Left forelimb (tissue), 1 donor: ENCODE measurements at places on chromosomes 3 and 15.

DNA sequence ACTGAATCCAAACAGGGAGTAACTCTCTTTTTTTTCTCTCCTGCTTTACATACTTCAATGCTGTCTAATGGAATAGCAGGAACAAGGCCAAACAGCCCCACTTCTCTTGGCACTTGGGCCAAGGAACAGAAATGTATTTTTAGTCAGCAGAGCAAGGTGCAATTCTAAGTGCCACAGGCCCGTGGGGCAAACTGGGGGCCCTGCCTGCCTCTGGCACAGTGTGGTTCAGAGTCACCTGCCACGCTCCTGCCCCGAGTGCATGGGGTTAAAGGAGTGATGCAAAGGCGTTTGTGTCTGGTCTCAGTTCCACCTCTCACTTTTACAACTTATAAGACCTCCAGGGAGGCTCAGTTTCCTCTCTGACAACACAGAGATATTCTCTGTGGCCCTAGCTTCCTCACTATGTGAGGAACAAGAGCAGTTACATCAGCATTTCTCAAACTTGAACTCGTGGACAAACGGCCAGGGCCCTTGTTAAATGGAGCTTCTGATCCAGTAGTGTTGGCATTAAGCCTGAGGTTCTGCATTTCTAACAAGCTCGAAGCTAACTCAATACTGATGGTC, 51.3 kb downstream of the LRIG1 start:
- no peak for DNase-seq

DNA sequence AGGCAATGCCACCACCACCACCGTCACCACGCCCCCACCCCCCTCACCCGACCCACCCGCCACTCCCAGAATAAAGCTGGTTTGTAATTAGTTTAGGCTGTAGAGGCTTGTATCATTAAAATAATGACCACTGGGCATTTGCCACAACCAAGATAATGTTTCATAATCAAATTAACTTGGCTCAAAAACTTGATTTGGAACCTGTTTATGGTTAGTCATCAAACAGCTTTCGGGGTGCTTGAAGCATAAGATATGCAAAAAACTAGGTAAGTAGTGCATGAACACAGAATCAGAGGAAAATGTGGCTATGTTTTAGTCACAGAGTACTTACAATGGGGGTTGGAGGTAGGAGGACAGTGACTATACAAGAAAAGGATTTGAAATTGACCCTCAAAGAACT, 115.1 kb downstream of the FHIT start:
- no peak for DNase-seq

GRCh38 chr3:10319804-10320203, 1.1 kb downstream of the SEC13 start:
- no peak for DNase-seq

GRCh38 chr3:95438274-95438673, 1375.4 kb downstream of the NSUN3 start:
- no peak for DNase-seq

DNA sequence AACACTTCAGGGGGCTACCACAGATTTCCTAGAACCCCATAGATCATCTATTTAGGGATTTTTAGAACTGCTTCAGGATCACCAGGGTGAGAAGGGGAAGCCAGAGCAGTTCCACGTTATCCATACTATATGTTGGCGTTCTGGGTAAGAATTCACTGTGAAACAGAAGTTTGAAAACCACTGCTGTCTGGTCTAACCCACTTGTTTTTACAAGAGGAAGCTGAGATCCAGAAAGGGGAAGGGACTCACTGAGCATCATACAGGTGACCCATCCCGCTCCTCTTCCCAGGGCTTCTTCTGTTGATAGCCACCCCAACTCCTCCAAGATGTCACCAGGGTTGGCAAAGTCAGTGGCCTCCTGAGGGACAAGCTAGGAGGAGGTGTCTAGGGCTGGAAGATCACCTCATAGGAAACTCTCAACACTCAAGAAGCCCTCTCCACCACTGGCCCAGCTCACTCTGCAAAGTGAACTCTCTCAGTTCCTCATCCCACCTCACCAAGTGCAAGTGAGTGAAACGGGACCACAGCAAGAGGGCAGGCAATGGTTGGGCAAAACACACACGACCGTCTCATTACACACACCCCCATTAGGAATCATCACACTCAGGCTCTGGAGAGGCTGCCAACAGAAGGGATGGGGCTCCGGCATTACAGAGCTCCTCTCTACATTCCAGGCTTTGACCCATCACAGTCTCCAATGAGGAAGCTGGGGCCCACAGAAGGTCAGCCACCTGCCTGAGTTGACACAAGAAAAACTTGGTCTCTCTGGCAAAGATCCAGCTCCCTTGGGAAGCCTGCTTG, 1.8 kb downstream of the DAPK2 start:
- DNase-seq, result no peak

GRCh38 chr3:142622405-142622804, 26.2 kb downstream of the PLS1 start:
- no peak for DNase-seq

DNA sequence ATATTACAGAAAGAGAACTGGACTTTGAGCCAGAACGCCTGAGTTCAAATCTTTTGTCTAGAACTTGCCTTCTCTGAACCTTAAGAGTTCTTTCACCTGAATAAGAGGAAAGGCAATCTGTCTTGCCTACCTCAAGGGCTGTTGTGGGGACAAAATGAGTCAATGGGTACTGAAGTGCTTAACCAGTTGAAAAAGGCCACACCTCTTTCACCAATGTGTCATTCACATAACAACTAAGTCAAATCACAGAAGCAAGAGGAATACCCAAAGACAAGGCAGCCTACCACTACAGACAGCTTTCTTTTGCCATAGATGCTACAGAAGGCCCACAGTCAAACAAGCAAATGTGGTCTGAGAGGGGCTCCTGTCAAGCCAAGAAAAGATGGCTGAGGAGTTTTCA, 39.7 kb downstream of the NBEAL2 start:
- DNase-seq, result no peak

DNA sequence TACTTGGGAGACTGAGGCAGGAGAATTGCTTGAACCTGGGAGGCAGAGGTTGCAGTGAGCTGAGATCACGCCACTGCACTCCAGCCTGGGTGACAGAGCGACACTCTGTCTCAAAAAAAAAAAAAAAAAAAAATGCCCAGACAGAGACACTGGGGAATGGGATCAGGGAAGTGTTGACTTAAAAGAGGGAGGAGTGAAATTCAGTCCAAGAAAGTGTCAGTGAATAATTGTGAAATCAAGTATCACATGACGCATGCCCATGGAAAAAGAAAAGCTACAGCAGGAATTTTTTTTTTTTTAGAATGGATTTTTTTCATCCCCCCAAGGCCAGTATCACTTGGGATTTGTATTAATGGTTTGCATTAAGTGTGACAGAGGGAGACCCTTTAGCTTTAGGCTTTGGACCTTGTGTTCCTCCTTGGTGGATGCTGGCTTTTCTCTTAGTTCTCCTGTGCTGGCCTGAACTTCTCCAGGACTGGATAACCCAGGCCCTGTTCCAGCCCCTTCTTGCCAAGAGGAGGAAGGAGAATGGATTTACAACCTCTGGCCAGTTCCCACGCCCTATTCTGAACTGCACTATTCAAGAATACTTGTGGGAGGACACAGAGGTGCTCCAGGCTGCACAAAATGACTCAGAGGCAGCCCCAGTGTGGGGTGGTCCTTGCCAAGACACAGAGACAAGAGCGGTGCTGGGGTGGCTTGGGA, 36.7 kb upstream of the ZNF774 start:
- DNase-seq, result no peak

DNA sequence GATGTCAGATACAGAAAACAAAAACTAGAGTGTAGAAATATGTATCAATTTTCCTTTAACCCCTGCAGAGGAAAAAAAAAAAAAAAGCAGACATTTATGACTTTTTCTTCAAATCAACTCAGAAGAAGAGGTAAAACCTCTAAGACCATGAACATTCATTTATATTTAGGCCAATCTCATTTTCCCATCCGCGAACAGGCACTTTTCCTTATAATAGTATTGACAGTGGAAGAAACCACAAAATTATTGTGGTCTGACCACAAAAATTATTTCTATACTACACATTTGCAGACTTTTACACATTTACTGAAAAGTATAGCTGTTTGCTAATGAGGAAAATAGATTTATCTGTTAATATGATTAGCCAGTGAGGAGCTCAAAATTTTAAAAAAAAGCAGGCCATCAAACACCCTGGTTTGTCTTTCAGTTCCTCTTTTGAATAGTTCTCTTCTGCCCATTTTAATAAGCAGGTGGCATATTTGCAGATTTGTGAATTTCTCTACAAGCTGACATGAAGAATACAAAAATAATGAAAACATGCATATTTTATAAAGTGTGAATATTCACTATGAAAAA, 5.7 kb downstream of the OSBPL11 start:
- no peak for DNase-seq

DNA sequence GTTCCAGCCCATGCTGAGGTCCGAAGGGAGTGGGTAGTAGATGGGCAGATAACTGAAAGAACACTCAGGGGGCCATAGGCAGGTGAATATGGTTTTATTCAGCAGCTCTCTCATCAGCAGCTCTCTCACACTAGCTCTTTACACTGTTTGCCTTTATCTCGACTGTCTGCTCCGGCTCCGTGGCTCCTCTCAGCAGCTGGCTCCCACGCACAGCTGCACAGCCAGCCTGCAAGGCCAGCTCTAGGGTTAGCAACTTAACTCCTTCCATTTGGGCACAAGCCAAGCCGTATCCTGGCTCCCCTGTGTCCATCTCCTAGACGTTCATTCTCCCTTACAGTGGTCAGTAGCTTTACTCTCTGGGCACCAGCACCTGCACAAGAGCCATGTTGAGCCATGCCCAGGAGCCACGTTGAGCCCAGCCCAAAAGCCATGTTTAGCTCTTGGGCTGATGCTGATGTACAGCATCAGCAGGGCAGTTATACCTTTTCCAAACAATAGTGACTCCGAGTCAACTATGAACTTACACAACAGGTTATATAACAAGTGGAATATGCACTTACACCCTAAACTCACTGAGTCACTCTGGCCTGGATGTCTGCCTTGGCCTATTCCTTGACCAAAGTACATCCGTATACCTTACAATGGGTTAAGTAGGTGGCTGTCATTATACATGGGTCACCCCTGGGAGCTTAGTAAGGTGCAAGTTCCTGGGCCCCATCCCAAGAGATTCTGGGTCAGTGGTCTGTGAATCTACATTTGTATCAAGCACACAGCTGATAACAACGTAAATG, 34.6 kb upstream of the TOPAZ1 start:
- DNase-seq, result no peak

GRCh38 chr3:168796339-168796738, 700.6 kb upstream of the GOLIM4 start:
- no peak for DNase-seq

DNA sequence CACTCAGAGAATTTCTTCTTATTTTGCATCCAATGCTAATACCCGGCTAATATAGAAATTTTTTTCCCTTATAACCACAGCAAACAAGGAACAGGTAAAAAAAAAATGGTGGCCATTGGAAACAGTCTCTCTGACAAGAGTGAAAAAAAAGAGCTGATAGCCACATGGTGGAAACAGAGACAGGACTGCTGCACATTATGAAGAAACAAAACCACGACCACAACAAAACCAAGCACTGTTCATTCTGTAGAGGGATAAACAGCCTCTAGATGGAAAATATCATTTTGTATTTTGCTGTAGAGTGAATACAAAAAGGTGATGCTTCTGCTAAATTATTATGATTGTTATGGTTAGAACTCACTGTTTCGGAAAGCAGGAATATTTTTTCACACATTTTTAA, 686.2 kb downstream of the NLGN1 start:
- DNase-seq, result no peak

DNA sequence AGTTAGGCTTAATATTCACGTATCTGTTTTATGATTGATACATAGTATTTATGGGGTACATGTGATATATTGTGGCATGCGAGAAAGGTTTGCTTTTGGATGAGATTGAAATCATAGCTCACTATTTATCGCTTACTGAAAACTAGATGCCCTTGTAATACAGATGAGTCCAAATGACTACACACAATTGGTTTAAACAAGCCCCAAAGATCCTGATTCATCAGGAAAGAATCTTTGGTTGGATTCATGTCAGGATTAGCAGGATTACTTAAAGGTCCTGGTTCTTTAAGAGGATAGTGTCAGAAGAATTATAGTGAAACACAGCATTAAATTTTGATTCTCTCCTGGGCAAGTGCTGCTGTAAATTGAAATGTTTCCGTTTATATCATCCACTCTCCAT, 18.6 kb upstream of the AADAC start:
- DNase-seq, result no peak

- DNase-seq, result no peak
Observed at GRCh38 chr3:134655706-134656105, 4.9 kb upstream of the KY start.

GRCh38 chr3:168288511-168289401, 193.0 kb upstream of the GOLIM4 start:
- no peak for DNase-seq

GRCh38 chr3:155101398-155101797, 21.3 kb downstream of the MME start:
- DNase-seq, result no peak

DNA sequence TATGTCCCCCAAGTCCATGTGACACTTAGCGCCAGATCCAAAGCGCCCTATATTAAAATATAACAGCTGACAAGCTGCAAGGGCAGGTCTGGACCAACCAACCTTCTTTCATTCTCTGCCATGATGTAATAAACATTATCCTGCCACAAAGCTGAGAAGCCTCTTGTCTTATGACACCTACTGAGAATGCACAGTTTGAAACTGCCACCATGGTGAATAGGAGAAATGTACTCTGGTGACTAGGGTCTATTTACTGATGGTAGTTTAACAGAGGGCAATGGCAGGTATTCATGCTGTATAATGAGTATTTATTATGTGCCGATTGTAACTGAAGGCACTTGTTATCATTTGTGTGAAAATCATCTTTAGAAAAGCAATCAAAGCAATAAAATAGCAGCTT, 634.0 kb downstream of the OTOL1 start:
- DNase-seq, result no peak

- no peak for DNase-seq
Observed at GRCh38 chr3:58005669-58006068, 2.6 kb upstream of the FLNB start.

DNA sequence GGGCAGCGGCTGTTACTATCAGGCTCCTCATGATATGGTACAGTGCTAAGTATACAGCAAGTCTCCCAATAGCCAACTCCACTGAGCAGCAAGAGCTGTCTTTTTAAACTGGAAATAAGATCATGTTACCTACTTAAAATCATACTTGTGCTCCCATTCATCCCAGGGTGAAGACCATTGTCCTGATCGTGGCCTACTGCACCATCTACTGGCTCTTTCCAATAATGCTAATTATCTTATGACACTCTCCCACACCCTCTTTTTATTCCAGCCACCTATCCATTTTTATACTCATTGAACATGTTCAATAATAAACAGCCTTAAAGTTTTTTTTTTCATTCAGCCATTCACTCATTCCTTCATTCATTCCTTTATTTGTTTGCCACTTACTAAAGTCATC, 117.7 kb downstream of the GBE1 start:
- no peak for DNase-seq

DNA sequence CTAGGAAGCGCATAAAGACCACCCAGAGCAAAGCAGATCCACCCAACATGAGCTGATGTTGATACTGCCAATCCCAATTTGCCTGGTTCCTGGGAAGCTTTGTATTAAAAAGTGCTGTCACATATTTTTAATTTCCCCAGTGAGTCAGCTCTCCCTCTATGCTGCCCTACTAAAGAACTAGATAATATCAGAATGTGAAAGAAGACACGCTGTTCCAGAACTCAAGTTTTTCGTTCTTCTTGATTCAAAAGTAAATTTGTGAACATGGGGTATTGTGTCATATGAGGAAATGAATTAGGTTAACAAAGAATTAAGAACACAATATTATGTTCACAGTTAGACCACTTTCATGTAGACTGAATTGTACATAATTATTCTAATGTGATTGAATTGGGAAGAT, 734.2 kb upstream of the ALCAM start:
- DNase-seq, result no peak
